ENCODE measurements at places on chromosomes 3 and 15. TPM values are rescaled to one million over a fixed set of nuclear protein-coding genes. Genes with fewer than 3 reads are reported as not detected.

DNA sequence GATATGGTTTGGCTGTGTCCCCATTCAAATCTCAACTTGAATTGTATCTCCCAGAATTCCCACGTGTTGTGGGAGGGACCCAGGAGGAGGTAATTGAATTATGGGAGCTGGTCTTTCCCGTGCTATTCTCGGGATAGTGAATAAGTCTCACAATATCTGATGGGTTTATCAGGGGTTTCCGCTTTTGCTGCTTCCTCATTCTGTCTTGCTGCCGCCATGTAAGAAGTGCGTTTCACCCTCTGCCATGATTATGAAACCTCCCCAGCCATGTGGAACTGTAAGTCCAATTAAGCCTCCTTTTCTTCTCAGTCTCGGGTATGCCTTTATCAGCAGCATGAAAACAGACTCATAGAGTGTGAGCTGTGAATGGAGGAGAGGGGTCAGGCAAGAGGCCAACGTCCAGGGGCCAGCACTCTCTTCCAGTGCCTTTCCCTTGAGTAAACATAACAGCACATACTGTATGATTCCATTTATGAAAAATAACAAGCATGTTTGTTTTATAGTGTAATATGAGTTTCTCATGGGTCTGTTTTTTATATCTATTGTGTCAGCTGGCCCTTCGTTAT is 16.3 kb upstream of the LCTL start:
- DNase-seq = no peak
- no peak overlapping the region for H3K27ac ChIP-seq
- H3K4me3 ChIP-seq = no peak overlapping the region
- peaks cover 8% of the 10 kb centered on the region for H3K4me1 ChIP-seq
- no peaks in the 10 kb centered on the region for H3K36me3 ChIP-seq
- no peaks in the 10 kb centered on the region for H3K27me3 ChIP-seq

GRCh38 chr3:186287711-186288110 is 74.3 kb downstream of the DGKG start:
- no peak overlapping the region for H3K27ac ChIP-seq
- DNase-seq = no peak
- H3K36me3 ChIP-seq = no peaks in the 10 kb centered on the region
- no peaks in the 10 kb centered on the region for H3K27me3 ChIP-seq
- H3K4me3 ChIP-seq = no peak overlapping the region
- no peaks in the 10 kb centered on the region for H3K4me1 ChIP-seq

DNA sequence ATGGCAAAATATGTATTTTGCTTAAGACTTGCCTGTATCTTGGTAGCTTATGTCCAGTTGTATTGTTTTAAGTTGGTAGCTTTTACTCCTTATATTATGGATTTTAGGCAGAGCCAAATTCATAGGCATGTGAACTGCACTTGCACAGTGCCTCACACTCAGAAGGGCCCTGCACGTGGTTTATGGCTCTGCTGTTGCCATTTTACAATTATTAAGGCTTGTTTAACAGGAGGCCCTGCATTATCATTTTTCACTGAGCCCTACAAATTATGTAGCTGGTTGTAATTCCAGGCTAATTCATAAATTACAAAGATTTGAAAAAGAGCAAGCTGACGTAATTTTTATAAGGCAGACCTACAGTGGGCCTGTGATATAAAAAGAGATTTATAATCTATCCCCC is 537.6 kb upstream of the UBE2E2 start:
- no peaks in the 10 kb centered on the region for H3K27me3 ChIP-seq
- DNase-seq = no peak
- no peaks in the 10 kb centered on the region for H3K36me3 ChIP-seq
- H3K4me3 ChIP-seq = no peak overlapping the region

GRCh38 chr3:126350502-126351085 is 6.6 kb downstream of the KLF15 start:
- no peaks in the 10 kb centered on the region for H3K27me3 ChIP-seq
- DNase-seq = no peak
- H3K27ac ChIP-seq = no peak overlapping the region
- H3K36me3 ChIP-seq = no peaks in the 10 kb centered on the region
- peaks cover 3% of the 10 kb centered on the region for H3K4me1 ChIP-seq

- DNase-seq = no peak
- H3K27me3 ChIP-seq = no peaks in the 10 kb centered on the region
- no peaks in the 10 kb centered on the region for H3K4me1 ChIP-seq
- no peak overlapping the region for H3K27ac ChIP-seq
- no peaks in the 10 kb centered on the region for H3K36me3 ChIP-seq
- no peak overlapping the region for H3K4me3 ChIP-seq
Measured at GRCh38 chr3:45749880-45750279, 46.5 kb downstream of the SLC6A20 start.

TM6SF1 gene
- not detected for total RNA-seq

DNA sequence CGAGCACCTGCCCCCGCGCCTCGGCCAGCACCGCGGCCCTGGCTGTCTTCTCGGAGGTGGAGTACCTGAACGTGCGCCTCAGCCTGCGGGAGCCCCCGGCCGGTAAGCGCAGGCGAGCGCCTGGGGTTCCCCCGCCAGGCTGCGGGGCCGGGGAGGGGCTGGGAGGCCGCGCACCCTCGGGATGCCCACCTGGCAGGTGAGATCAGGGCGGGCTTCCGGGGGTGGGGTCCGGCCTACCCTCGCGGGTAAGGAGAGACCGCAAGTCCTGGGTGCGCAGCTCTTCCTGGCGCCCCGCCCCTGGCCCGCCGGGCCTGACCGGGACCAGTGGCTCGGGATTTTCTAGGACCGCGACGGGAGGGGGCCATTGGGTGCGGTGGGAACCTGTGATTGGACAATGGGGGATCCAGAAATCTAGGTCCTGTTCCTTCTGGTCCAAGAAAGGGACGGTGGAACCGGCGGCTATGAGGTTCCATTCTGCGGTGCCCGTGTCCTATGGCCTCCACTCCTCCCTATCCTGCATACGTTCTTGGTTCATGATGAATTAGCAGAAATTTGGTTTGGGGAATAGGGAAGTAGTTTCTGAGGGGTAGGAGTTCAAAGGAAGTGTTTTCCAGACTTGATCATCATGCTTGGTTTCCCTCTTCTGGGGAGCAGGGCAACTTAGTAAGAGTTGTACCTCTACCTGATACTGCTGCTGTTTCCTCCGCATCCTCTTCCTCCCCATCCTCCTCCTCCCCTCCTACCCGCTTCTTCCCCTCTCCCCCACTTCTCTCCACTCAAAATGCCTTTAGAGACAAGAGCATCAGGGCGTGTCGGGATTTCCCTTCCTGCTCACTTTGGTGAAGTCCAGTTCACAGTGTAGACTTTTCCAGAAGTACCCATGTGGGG is 808 bp downstream of the ARRDC4 start:
- H3K4me3 ChIP-seq = peak overlapping the region; percentile 79
- H3K27me3 ChIP-seq = no peaks in the 10 kb centered on the region
- no peak overlapping the region for H3K27ac ChIP-seq
- no peaks in the 10 kb centered on the region for H3K4me1 ChIP-seq

Measured in Caco-2 (cell line).